IMR-90 (cell line): ENCODE measurements at places on chromosomes 1 and 21. TPM values are rescaled to one million over a fixed set of nuclear protein-coding genes. Genes with fewer than 3 reads are reported as not detected.

- DNase-seq = no peak
Observed at GRCh38 chr1:60678391-60678790, 404.0 kb upstream of the NFIA start.

GRCh38 chr1:8408151-8408839, 90.4 kb downstream of the SLC45A1 start:
- DNase-seq = peak; percentile 84

DNA sequence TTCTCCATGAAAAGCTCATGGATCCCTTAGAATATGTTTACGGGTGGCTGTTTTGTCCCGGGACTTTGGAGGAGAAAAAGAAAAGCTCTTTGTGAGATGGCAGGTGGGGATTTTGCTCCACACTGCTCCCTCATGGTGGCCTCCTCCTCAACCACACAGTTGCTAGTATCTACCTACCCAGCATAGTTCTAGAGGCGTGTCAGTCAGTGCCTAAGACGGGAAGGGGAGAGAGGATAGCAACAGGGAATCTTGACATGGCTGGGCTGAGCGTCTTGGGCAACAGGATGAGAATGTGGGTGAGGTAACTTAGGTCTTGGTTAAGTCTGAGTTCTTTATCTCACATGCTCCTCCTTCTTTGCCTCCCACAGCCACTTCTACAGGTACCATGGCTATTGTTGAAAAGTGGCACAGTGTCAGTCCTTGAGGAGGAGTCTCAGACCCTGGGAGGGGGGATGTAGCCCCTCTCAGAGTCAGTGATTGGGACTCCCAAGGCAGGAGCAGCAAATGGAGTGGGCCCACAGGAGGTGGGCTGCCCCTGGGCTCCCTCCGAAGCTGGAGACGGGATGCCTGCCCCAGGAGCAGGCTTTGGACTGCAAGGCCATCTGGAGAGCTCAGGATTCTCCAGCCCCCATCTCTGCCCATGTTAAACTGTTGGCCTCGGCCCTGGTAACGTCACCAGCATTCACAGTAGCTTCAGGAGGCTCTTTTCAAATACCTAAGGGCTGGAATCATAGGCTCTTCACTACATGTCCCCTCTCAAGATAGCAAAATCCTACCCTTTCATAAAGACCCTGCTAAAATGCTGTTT, 75.4 kb downstream of the TENT5C start:
- no peak for DNase-seq

RIMS3 gene
- 0.28 and 0.36 TPM in 2 replicates for total RNA-seq

PRKAA2 gene
- 1.4 and 2.2 TPM in 2 replicates for total RNA-seq

DNA sequence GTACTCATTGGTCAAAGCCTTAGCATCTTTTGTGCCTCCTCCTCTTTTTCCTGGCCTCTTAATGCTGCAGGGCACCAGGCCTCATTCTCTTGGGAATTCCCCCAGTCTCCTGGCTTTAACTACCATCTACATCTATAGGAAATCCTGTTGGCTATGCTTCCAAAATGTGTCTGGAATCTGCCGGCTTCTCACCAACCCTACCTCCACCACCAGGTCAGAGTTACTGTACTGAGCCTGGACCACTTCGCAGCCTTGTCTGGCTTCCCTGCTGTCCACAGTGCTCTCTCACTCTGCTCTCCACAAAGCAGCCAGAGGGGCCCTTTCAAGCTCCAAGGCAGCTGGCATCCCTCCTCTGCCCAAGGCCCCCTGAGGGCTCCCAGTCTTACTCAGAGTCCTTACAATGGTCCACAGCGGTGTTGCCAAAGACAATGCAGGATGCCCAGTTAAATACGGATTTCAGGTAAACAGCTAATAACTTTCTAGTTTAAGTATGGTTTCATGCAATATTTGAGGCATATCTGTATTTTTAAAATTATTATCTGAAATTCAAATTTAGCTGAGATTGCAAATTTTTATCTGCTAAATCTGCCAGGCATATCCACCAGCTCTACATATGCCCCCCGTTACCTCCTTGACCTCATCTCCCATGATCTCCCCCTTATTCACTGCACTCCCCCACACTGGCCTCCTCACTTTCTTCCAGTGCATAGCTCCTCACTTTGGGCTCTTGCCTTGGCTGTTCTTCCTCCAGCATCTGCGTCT, 34.5 kb upstream of the FAM163A start:
- no peak for DNase-seq

DNA sequence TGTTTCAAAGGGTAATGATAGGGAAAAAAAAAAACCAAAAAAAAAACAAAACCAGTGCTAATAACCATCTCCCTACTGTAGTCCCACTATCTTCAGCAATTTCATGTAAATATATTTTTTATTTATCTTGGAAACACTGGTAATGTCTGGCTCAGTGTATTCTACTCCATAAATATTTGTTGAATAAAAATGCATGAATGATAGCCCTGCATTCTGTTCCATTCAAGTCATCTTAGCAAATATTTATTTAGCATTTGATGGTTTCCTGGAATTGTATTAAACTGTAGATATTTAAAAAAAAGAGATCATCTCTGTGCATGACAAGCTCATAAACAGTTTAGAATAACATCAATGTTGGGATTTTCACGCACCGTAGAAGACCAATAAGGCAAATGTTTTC, 24.2 kb downstream of the IL23R start:
- DNase-seq = no peak

GRCh38 chr1:197637406-197637805, 137.9 kb downstream of the DENND1B start:
- no peak for DNase-seq

- no peak for DNase-seq
Observed at GRCh38 chr1:46492871-46493270, 3.2 kb downstream of the DMBX1 start.

DNA sequence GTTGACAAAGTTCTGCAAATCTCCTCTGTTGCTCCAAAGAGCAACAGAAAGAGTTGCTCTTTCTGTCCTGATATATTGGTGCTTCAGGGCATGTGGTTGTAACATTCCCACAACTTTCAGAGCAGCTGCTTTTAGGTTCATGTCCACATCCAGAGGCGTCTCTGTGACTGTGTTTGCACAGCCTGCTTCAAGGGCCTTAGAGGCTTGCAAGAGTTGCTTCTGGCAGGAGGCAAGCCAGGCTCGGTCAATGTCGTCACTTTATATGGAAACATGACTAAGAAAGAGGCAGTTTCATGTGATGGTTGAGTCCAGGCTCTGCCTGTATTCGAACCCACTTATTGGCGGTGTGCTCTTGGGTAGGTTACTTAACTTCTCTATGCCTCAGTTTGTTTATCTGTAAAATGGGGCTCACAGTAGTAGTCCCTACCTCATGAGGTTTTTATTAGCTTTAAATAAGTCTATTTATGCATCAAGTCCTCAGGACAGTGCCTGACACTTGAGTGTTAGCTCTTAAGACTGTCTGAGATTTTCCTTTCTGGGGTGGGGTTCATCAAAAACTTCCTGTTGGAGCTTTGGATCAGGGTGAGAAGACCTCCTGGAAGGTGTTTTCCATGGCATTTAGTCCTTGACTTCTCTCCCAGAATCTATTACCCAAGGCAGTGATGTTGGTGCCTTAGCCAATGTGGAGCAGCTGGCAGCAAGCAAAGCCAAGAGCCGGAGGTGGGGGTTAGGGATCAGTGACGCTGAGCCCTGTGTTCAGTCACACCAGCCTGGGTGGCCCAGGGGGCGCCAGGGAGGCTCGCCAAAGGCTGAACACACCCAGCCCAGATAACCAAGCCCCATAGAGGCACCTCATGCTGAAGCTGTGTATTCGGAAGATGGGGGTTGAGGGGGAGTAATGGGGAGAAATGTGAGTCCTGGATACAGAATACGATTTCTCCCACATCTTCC, 18.9 kb downstream of the LHX4 start:
- no peak for DNase-seq

MYOG gene
- not detected in 2 replicates for total RNA-seq

CA6 gene
- total RNA-seq = not detected in 2 replicates

DNA sequence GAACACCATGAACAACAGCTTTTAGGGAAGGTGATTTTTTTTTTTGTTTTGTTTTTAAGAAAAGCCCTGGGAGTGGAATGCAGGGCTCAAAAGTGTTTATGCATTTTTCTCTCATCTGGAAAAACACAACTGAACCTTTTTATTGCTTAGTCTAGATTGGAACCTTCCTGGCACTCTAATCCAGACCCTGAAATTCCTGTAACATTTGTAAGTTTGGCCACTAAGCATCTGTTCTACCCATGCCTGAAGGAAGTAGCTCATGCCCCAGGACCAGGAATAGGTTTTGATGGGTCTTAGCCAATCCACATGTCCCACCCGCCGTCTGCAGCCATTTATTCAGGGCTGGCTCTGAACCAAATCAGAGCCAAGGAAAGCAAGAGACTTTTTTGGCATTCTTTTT, 39.7 kb upstream of the SLC2A1 start:
- DNase-seq = peak; percentile 51

- no peak for DNase-seq
Observed at GRCh38 chr1:11184973-11185372, 4.2 kb upstream of the ANGPTL7 start.

DNA sequence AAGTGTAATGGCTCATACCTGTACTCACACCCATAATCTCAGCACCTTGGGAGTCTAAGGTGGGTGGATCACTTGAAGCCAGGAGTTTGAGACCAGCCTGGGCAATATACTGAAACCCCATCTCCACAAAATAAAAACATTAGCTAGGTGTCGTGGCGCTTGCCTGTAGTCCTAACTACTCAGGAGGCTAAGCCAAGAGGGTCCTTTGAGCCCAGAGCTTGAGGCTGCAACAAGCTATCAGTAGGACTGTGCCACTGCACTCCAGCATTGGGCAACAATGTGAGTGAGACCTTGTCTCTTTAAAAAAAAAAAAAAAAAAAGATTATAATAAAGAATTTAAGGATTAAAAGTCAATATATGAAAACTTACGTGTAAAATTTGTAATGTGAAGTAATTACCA, 11.7 kb downstream of the BPNT1 start:
- DNase-seq = no peak

DNA sequence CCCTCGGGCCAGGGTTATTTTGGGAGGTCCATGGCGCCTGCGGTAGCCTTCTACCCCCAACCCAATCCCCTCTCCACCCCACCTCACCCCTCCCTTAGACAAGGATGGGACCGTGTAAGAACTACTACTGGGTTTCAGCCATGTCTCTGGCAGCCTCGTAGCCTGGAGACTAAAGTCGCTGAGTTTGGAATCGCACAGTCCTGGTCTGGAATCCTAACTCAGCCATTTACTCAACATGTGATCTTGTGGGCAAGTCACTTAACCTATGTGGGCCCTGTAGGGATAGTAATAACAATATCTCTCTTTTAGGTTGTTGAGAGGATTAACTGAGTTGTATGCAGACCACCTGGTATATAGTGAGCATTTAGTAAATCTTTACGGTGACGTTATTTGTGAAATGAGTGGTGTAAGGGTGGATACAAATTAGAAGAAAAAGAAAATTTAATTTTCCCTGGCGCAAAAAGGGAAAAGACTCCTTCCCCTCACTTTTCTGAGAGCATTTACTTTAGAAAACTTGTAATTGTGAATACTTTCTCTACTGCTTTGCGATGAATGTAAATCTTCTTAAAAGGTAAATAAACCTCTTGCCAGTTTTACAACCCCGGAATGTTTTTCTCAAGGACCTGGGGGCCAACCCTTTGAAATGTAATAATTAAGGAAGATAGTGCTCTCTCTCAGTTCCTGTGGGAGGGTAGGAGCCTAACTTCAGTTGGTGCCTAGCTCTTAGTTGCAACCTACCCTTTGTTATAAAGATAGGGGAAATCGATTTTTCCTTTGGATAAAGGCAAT, 615 bp upstream of the MRPS15 start:
- DNase-seq = peak; percentile 15

GRCh38 chr1:208312706-208313105, 68.5 kb upstream of the PLXNA2 start:
- no peak for DNase-seq

DNA sequence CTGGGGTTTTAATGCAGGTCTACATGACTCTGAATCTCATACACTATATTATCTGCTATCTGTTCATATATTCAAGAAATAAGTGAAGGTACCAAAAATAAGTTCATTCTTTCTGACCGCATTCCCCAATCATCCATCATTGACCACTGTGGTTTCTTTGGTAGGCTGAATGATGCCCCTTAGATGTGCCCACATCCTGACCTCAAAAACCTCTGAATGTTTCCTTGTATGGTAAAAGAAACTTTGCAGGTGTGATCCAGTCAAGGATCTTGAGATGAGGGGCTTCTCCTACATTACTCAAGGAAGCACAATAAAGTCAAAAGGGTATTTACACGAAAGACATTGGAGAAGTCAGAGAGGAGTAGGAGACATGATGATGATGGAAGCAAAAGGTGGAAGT, 60.6 kb upstream of the LRRC8B start:
- DNase-seq = no peak

- DNase-seq = no peak
Observed at GRCh38 chr1:183824291-183824690, 19.4 kb downstream of the RGL1 start.
